ENCODE measurements at places on chromosomes 2 and 18.

- no peak for DNase-seq
Observed at GRCh38 chr2:48415836-48416515, 114.0 kb upstream of the STON1 start.

DNA sequence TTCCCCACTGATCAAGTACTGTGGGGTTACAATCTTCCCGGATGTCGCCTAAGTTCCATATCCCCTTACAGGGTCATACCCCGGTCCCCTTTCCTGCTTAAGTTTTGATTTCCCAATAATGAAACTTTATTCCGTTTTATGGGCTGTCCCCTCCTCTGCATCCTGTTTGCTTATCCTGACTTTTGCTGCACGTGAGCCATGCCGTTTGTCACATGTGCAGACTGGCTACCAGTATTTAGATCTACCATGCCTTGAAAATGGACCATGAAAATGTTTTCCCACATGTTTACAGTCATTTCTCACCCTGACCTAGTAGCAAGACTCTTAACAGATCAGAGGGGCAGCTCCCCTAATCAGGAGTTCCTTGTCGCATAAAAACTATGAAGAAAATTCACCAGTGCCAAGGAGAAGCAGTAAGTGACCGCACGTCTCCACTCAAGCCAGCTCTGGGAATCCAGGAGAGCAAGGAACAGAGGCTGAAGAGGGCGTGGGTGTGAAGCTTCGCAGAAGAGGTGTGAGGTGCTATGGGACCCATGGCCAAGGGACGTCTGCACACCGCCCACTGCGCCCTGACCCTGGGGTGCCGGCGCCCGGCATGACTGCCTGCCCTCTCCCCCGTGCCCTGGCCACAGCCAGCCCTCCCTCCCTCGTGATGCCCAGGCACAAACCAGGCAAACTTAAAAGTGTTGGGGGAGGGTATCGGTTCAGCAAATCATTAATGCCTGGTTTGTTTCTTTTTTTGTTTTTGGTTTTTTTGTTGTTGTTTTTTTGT, 440.8 kb upstream of the SALL3 start:
- DNase-seq: no peak

DNA sequence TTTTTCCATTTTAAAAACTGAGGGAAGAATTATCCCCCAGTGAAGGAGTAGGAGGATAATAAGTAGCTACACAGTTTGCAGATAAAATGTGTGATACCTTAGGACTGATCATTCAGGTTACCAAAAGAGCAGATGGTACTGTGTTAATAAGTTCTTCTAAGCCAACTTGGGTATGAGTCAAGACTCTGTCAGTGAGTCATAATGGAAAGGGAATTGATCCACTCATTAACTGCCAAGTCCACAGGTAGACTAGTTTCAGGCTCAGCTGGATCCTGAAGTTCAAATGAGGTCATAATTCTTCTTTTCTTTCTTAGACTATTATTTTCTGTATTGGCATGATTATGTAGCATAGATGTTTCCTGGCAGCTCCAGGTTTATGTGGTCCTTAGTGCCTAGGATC, 142.4 kb upstream of the ALPP start:
- DNase-seq: no peak

DNA sequence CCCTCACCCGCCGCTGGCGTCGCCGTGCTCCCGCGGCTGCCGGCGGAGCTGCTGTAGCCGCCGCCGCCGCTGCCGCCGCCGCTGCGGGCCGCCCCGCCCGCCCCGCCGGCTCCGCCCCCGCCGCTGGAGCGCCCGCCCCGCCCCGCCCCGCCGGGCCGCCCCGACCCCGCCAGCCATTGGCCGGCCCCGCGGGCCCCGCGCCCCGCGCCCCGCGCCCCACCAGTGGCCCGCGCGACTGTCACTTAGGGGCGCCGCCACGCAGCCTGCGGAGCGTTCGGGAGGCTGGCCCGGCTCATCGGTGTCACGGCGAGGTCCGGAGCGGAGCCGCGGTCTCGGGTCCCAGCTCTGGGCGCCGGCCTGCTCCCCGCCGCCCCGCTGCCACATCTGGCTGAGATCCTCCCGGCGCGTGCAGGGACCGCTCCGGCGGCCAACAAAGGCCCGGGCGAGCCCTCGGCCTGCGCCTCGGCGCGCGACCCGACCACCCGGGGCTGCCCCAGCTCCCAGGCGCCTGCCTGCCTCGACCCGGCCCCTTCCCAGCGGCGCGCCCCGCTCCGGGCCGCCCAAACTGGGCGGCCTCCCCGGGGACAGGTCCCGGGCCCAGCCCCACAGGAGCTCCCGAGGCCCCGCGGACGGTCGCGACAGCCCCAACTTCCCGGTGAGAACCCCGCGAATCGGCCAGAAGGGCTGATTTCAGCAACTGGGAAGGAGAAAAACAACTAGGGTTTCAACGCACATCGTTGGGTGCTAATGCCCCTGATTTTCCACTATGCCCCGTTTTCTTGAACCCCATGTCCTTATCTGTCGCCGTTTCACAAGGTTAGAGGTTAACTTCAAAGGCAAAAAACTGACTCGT, at the start of gene MGAT4A:
MGAT4A (minus strand) TSS at position 92 of the 853 bp plus-strand sequence. CDS start 4,800 bp downstream, outside the sequence.
- DNase-seq: peak; percentile 85

GRCh38 chr2:32484937-32485336, 128.1 kb downstream of the BIRC6 start:
- no peak for DNase-seq

Data from CD4-positive, alpha-beta T cell (primary cell).